ENCODE measurements at places on chromosomes 3 and 15.

DNA sequence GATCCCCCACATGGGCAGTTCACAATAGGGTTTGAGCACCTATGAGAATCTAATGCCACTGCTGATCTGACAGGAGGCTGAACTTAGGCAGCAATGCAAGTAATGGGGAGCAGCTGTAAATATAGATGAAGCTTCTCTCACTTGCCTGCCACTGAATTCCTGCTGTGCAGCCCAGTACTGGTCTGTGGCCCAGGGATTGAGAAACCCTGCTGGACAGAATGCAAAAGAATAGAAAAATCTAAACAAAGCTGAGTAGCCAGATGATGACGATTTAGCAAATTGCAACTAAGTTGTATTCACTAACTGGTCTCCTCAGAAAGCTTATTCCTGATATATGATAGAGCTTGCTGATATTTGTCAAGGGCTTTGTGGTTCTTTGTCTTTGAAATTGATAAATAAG is 34.3 kb upstream of the APH1B start:
- no peak for DNase-seq

DNA sequence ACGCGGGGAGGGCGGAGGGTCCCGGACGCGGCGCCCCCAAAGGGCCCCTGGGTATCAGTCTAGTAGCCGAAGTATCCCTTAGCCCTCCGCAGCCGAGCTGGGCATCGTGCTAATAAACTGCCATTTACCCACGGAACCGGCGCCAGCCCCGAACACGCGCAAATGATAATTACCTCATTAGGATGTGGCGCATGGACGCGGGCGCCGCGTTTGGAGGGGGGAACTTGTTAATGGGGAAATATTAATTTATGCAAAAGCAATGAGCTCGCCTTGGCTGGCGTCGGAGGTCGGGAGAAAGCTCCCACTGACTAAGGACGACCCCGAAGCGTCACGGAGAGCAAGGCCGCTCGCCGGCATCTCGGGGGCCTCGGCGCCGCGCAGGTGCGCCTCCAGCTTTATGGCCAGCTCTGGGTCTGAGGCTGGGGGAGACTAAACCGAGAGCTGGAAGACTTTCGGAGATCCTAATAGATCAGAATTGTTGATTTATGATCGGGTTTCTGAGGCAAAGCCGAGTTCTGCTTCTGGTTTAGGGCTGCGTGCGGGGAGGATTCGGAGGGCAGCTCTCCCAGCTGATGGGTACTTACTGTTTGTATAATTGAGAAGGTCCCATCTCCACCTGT is 474 bp upstream of the FEZF2 start:
- no peak for DNase-seq

GRCh38 chr3:73086071-73086494 is 24.6 kb downstream of the EBLN2 start:
- DNase-seq = no peak

DNA sequence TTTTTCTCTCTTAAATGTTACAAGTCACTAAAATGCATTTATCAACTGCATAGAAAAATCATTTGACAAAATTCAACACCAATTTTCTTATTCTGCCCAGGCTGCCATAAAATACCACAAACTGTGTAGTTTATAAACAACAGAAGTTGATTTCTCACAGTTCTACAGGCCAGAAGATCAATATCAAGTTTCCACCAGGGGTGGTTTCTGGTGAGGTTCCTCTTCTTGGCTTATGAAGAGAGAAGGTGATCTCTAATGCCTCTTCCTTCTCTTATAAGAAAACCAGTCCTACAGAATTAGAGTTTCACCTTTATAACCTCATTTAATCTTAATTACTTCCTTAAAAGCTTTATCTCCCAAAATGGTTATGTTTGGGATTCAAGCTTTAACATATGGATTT is 10.9 kb upstream of the CD200R1L start:
- DNase-seq = no peak

GRCh38 chr3:172061724-172062184 is 22.4 kb downstream of the FNDC3B start:
- no peak for DNase-seq

DNA sequence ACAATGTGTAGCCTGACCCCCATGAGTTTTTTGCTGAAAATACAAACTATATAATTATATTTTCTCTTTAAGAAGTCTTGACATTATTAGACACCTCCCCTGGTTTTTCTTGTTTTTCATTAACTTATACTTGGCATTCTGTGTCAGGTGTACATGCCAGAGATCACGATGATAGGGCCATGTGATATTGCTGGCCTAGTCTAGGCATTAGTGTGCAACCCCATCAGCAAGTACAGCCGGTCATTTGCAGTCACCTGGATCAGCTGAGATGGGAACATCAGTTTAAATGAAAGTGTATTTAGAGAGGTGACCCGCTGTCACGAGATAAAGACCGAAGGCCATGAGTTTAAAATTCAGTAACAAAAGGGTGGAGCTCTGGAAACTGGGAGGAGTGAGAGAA is 12.6 kb upstream of the SPPL2A start:
- DNase-seq = no peak

DNA sequence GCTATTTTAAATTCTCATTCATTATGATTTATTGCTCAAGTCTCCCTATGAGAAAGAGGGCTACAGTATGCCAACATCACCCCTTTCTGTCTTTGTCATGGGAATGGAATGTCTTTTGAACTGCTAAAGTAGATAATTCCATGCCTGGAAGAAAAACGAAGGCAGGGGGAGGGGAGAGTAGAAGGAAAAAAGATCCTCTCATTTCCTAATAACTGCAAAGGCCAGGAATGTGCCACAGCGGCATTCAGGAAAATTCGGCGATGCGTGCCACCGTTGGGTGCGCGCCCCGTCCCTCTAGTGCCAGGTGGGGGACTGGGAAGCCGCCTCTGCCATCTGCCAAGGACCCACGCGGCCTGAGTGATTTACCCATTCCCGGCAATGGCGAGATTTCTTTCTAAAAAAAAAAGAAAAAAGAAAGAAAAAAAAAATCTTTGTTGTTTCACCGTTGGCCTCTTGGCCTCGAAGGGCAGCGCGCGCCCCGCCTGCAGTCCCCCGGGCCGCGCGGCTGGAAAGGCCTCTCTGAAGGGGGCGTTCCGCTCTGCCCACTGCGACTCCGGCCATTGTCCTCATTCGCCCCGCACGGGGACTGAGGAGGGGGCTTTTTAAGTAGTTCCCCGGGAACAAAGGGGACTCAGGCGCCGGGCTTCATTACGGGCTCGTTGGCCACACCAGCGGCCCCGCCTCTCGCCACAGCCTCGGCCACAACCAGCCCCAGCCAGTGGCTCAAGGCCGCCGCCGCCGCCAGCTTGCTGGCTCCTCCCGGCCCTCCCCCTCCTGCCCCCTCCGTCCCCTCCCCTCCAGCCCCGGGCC is 54.5 kb downstream of the CPN2 start:
- no peak for DNase-seq

Measured in stimulated activated CD4-positive, alpha-beta T cell treated with anti-CD3 and anti-CD28 coated beads, Interleukin-1b, Interleukin-23, amount 100 ng/mL, for 1 hour (primary cell).